ENCODE measurements at places on chromosomes 13 and 19. TPM values are rescaled to one million over a fixed set of nuclear protein-coding genes. Genes with fewer than 3 reads are reported as not detected.
A peak's percentile ranks its signal among the peaks of the same experiment; 100 is the strongest.

The LGI4 gene
- polyA plus RNA-seq: 4.9 TPM

The ITGBL1 gene
- polyA plus RNA-seq: 1.2 TPM

The UBE2L5 gene
- polyA plus RNA-seq: 0.30 TPM

The REEP6 gene
- polyA plus RNA-seq: 31.5 TPM

The ALKBH7 gene
- polyA plus RNA-seq: 41.7 TPM

The LRRC63 gene
- polyA plus RNA-seq: not detected

The SIGLEC6 gene
- polyA plus RNA-seq: 0.19 TPM

- DNase-seq: no peak
These were observed 69.1 kb upstream of the SLC15A1 start for GRCh38 chr13:98821372-98822224.

DNA sequence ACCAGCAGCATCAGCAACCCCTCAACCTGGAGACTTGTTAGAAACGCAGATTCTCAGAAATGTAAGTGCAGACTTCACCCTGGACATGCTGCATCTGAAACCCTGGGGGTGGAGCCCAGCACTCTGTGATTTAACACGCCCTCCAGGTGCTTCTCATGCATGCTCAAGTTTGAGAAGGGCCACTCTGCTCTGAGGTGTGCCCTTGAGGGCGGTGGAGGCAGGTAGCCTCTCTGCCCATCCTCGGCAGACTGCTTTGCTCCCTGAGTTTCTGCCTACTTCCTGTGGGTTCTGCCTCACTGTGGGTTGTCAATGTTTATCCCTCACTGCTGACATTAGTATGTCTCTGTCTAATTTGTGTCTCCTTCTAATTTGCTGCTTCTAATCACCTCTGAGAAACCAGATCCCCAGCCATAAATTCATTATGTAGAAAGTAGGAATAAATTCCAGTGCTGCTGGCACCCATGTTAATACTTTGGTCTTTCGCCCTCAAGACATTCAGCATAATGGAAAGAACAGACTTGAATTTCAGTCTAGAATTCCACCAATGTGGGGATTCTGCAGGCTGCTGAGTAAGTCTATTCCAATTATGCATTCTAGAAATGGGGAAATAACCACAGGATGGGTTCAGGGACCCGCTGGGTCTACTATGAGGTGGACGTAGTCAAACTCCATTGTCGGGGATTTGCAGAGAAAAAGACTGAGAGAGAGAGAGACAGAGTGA lies 51.3 kb upstream of the CYSLTR2 start:
- DNase-seq: no peak

- DNase-seq: no peak
These were observed 27.6 kb downstream of the TMPRSS9 start for GRCh38 chr19:2387367-2388288.

GRCh38 chr19:38729653-38730469 lies 14.4 kb downstream of the CAPN12 start:
- no peak for DNase-seq

DNA sequence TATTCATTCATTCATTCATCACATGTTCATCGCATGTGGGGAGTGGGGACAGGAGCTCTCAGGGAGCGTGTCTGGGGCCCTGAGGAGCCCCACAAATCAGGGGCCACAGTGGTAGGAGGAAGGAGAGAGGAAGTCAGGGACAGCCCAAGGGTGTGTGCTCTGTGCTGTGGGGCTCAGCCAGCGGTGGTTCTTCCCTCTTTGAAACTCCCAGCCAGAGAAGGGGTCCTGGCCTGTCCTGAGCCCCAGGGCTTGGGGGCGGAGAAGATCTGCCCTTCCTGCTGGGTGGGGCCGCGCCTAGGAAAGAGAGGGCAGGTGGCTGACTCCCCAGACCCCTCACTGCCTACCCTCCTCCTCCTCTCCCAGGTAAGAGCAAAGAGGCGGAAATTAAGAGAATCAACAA lies 14.6 kb downstream of the AP2A1 start:
- no peak for DNase-seq

DNA sequence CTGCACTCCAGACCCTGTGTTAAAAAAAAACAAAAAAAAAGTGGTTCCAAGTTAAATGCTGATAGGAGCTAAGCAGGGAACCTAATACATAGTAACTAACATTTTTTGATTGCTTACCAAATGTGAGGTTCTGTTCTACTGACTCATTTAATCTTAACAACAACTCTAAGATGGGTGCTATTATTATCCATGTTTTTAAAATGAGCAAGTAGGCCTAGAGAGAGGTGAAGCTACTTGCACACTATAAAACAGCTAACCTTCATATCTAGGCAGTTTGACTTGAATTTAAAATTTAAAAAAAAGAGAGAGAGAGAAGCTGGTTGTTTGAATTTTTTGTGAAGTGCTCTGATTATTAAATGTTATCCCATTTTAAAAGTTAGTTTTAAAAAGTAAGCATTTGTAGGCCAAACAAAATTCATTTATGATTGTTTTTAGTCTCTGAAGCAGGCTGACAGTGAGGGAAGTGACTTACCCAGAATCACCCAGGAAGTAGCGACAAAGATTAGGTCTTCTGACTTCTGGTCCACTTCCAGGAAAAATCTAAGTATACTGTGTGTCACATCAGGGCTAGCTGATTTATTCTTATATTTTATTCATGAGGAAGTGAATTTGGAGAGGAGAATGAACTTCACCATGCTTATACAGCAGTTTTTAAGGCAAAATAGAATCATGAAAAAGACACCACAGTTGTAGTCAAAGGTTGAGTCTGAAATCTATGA lies 2.4 kb downstream of the SIGLECL1 start:
- DNase-seq: no peak

- DNase-seq: no peak
These were observed 5.3 kb upstream of the CFAP97D2 start for GRCh38 chr13:114173745-114174144.

DNA sequence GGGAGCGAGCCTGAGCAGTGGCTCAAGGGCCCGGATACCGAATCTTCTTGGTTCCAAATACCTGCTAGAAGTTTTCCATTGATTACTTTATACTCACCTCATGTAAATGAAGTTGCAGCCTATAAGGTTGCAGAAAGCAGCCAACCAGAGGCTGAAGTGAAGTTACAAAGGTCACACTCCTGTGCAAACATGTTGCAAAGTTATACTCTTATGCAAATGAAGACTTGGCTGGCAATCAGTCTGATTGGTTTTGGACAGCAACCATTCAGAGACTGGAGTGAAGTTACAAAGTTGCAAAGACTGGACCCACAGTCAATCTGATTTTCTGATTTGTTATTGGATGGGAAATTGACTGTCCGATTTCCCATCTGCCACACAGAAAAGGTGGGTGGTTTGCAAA lies 152.5 kb downstream of the GGACT start:
- no peak for DNase-seq

- DNase-seq: peak; percentile 52
These were observed 24.2 kb upstream of the C1QTNF9B start for GRCh38 chr13:23921451-23921888.

DNA sequence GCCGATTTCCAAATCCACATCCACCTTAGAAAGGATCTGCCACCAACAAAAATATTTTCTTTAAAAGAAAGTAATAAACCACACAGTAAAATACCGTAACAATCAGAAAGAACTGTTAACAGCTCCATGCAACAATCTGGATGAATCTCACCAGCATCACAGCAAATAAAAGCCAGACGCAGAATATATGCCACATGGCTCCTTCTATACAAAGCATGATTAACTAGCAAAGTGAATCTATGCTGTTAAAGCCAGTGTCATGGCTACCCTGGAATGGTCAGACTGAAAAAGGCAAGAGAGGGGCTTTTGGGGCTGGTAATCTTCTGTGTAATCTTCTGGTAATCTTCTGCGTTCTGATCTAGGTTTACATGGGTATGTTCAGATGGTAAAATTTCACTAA lies 81.3 kb downstream of the SACS start:
- DNase-seq: no peak

- DNase-seq: no peak
These were observed 313.7 kb upstream of the ATXN8OS start for GRCh38 chr13:69793783-69794453.

- DNase-seq: no peak
These were observed 47.6 kb downstream of the CEP89 start for GRCh38 chr19:32924200-32924599.

DNA sequence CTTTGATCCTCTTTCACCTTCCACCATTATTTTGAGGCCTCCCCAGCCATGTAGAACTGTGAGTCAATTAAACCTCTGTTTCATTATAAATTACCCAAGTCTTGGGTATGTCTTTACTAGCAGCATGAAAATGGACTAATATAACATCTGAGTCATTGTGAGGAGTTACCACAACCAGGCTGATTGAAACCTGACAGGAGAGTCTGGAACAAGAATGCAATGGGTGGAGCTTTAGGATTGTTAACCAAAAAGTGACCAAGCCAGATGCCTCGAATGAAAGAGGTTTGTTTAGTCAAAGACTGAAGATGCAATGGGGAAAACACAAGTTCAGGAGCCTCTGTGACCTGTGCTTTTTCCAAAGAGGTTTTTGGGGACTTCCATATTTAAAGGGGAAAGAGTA lies 659.0 kb downstream of the SLITRK6 start:
- no peak for DNase-seq

GRCh38 chr13:83125791-83126190 lies 756.5 kb downstream of the SLITRK1 start:
- DNase-seq: no peak

- DNase-seq: no peak
These were observed 60.8 kb downstream of the CEBPG start for GRCh38 chr19:33434069-33434885.

- DNase-seq: no peak
These were observed 61.2 kb upstream of the WDFY2 start for GRCh38 chr13:51523082-51523518.

DNA sequence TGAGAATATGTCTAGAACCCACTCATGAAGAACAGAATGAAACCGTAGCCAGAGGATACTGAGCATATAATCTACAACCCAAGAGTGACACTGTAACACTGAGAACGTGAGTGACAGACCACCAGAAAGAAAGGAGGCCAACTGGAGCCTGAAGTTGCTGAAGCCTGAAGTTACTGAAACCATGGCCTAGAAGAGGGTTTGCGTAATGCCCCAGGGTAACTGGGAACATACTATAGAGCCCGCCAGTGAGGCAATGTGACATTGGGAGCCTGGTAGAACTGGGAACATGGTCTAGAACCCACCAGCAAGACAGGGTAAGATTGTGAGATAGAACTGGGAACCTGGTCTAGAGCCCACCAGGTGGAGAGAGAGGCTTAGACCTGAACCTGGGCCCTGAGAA lies 15.5 kb upstream of the TNFSF14 start:
- no peak for DNase-seq

- no peak for DNase-seq
These were observed 1.3 kb upstream of the RDH8 start for GRCh38 chr19:10011974-10012373.

- no peak for DNase-seq
These were observed 1.3 kb downstream of the IRF3 start for GRCh38 chr19:49664171-49665035.

- DNase-seq: no peak
These were observed 465.2 kb downstream of the KCTD12 start for GRCh38 chr13:76421011-76421410.

DNA sequence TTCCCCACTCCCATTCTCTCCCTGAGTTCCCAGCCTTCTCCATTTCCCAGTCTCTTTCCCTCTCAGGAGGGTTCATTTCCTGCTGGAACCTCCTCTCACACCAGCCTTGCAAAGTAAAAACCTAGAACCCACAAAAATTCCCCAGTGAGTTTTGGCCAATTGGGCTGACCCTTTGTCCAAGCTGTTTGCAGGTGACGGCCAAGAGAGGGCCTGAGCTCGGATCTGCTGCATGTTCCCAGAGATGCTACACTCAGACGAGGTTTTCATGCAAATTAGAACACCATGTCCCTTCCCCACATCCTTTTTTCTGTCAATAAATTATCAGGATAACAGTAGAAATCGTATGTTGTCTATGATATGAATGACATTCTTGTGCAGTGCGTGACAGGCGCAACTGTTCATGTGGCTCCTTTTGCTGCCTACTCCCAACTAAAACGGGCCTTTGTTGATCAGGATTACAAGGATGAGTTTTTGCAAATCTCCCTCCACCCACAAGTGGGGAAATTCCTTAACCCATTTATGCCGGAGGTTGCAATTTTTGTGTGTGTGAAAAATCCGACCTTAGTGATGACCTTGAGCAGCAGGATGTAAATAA lies 149.5 kb downstream of the CACNA1A start:
- DNase-seq: no peak
